ENCODE measurements at places on chromosomes 11 and 22. TPM values are rescaled to one million over a fixed set of nuclear protein-coding genes. Genes with fewer than 3 reads are reported as not detected.

The RAB3IL1 gene
- 3.4 TPM for total RNA-seq

The MS4A8 gene
- total RNA-seq, result not detected

The DKK3 gene
- total RNA-seq, result 17.6 TPM

- no peak overlapping the region for H3K4me3 ChIP-seq
- no peak for DNase-seq
- no peaks in the 10 kb centered on the region for H3K4me1 ChIP-seq
- no peak overlapping the region for H3K27ac ChIP-seq
- H3K36me3 ChIP-seq, result peaks cover 4% of the 10 kb centered on the region
- H3K27me3 ChIP-seq, result no peaks in the 10 kb centered on the region
Observed at GRCh38 chr11:59573216-59573615, 42.4 kb downstream of the OSBP start.

DNA sequence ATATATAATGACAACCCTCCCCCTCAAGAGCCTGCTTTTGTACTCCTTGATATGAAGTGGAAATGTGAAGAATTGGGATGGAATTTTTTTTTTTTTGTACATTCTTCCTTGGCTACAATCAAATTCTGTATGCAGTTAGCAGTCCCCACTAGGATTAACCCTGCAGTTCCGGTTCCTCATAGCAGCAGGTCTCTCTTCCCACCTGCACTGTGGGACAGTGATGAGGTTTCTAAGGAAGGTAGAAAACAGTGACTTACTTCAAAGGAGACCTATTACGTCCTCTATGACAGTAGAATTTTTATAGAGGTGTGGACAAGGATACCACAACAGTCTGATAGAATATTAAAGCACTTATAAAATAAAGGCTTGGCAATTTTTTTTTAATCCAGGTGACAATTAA lies 46.3 kb upstream of the ALKBH3 start:
- H3K27ac ChIP-seq, result no peak overlapping the region
- DNase-seq, result no peak
- peaks cover 29% of the 10 kb centered on the region for H3K4me1 ChIP-seq
- H3K36me3 ChIP-seq, result peaks cover 13% of the 10 kb centered on the region
- H3K27me3 ChIP-seq, result no peaks in the 10 kb centered on the region

DNA sequence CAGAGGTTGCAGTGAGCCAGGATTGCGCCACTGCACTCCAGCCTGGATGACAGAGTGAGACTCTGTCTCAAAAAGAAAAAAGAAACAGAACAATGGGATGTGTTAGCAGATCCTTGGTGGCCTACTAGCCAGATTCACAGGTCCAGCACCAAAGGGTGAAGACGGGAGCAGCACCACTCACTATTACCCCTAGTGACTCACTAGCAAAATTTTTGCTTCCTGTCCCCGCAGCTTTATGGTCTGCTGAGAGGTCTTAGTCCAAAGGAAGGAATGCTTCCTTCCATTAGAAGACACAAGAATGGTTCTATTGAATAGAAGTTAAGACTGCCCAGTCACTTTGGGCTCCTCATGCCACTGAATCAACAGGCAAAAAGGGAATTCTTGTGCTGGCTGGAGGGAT lies 35.9 kb upstream of the NUP50 start:
- H3K4me3 ChIP-seq, result no peak overlapping the region
- no peak overlapping the region for H3K27ac ChIP-seq

- peaks cover 29% of the 10 kb centered on the region for H3K4me1 ChIP-seq
- DNase-seq, result no peak
- H3K4me3 ChIP-seq, result no peak overlapping the region
- no peak overlapping the region for H3K27ac ChIP-seq
- H3K36me3 ChIP-seq, result no peaks in the 10 kb centered on the region
- no peaks in the 10 kb centered on the region for H3K27me3 ChIP-seq
Observed at GRCh38 chr11:119700536-119701346, 28.3 kb downstream of the NECTIN1 start.

DNA sequence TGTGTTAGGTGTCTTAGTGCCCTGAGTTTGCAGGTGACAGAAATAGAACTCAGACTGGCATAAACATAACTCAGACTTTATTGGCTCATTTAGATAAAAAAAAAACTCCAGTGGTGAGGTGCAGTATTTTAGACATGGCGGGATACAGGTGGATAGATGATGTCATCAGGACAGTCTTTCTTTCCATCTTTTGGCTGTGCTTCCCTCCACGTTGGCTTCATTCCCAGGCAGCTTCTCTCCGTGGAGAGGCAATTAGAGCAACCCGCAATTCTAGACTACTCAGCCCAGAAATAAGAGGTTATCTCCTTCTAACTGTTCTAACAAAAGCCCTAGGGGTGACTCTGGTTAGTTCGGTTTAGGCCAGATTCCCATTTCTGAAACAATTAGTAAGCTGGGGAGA lies 40.5 kb downstream of the NCAM1 start:
- no peaks in the 10 kb centered on the region for H3K27me3 ChIP-seq
- no peak overlapping the region for H3K27ac ChIP-seq
- no peak overlapping the region for H3K4me3 ChIP-seq
- no peak for DNase-seq

GRCh38 chr11:121540627-121541026 lies 87.9 kb upstream of the SORL1-AS1 start:
- peaks cover 5% of the 10 kb centered on the region for H3K36me3 ChIP-seq
- no peak overlapping the region for H3K4me3 ChIP-seq
- no peaks in the 10 kb centered on the region for H3K4me1 ChIP-seq
- H3K27me3 ChIP-seq, result no peaks in the 10 kb centered on the region
- no peak overlapping the region for H3K27ac ChIP-seq
- no peak for DNase-seq

DNA sequence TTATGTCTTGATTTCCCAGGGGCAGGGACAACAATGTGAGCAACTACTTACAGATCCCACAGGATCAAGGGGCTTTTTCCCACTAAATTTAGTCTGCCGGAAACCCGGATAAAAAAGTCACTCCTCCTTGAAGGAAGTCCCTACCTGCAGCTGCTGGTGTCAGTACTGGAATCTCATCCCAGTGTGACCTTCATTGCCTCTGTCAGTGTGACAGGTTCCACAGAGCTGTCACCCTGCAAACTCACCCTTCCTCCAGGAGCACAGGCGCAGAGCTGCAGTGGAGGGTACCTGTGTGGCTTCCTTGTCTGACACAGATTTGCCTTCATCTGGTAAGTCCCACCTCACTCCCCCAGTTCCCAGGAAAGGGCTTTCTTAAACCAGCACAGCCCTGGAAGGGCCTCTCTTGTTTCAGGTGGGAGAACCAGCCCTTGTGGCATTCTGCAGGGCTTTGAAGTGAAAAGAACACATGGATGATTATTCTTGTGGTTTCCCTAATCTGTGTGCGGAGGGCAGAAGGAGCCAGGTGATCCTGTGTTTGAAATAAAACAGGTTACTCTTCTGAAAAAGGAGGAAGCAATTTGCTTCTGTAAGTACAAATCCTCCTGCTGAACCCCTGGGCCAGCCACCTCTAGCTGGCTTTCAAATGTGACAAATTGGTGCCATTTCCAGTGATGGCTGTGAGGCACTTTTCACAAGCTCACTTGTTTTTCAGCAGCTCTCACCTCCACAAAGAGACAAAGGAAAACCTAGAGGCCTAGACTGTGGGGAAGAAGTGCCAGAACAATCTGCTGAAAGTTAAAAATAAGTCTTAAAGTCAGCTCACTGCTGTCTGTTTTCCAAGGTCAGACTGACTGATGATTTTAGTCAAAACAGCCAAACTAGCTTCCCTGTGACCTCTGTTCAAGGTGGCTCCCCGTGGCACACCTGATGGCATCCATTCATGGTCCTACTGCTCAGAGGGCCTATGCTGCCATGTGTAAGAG lies 9.2 kb upstream of the PRSS23 start:
- no peak for DNase-seq
- no peak overlapping the region for H3K27ac ChIP-seq
- no peak overlapping the region for H3K4me3 ChIP-seq
- peaks cover 5% of the 10 kb centered on the region for H3K4me1 ChIP-seq
- H3K36me3 ChIP-seq, result no peaks in the 10 kb centered on the region
- H3K27me3 ChIP-seq, result no peaks in the 10 kb centered on the region

GRCh38 chr11:68439355-68440065 lies 21.0 kb upstream of the PPP6R3 start:
- no peaks in the 10 kb centered on the region for H3K27me3 ChIP-seq
- H3K4me3 ChIP-seq, result no peak overlapping the region
- H3K27ac ChIP-seq, result no peak overlapping the region
- DNase-seq, result no peak
- peaks cover 16% of the 10 kb centered on the region for H3K4me1 ChIP-seq
- peaks cover 2% of the 10 kb centered on the region for H3K36me3 ChIP-seq

DNA sequence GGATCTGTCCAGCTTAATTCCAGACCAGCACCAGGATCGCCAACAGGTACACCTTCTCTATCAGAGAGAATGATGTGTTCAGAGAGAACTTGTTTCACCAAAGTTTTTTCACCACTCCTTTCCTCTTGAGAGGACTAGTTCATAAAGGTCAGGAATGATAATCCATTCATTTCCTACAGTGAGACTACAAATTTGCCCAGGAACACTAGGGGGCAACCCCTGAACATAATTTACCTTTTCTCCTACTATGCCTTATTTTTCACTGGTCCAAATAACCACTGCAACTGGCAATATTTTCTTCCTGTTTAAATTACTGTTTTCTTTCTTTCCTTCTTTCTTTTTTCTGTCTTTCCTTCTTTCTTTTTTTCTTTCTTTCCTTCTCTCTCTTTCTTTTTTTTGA lies 22.5 kb downstream of the CAVIN3 start:
- H3K4me1 ChIP-seq, result no peaks in the 10 kb centered on the region
- no peak overlapping the region for H3K4me3 ChIP-seq
- H3K27ac ChIP-seq, result no peak overlapping the region
- no peaks in the 10 kb centered on the region for H3K27me3 ChIP-seq
- no peaks in the 10 kb centered on the region for H3K36me3 ChIP-seq

GRCh38 chr11:65352783-65353182 lies 1.8 kb upstream of the TIGD3 start:
- peaks cover 15% of the 10 kb centered on the region for H3K27me3 ChIP-seq
- peaks cover 10% of the 10 kb centered on the region for H3K36me3 ChIP-seq
- H3K4me1 ChIP-seq, result peaks cover 15% of the 10 kb centered on the region
- H3K27ac ChIP-seq, result no peak overlapping the region
- DNase-seq, result no peak
- peak overlapping the region; percentile 57 for H3K4me3 ChIP-seq

DNA sequence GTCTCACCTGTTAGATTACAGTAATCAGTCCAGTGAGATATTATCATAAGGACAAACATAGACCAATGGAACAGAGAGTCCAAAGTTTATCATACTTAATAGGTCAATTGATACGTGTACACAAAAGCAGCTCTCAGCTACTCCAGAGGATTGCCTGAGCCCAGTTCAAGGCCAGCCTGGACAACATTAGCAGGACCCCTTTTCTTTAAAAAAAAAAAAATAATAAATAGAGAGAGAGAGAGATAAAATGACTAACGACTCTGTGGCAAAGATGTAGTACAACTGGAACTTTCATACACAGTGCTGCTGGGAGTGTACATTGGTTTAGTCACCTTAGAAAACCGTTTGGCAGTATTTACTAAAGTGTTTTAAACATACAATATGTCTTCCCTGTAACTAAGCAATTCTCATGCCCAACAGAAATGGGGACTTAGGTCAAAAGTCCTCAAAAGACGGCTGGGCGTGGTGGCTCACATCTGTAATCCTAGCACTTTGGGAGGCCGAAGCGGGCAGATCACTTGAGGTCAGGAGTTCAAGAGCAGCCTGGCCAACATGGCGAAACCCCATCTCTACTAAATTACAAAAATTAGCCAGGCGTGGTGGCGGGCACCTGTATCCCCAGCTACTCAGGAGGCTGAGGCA lies 10.6 kb downstream of the SNX32 start:
- no peak overlapping the region for H3K4me3 ChIP-seq
- no peaks in the 10 kb centered on the region for H3K36me3 ChIP-seq
- DNase-seq, result no peak
- H3K4me1 ChIP-seq, result no peaks in the 10 kb centered on the region

DNA sequence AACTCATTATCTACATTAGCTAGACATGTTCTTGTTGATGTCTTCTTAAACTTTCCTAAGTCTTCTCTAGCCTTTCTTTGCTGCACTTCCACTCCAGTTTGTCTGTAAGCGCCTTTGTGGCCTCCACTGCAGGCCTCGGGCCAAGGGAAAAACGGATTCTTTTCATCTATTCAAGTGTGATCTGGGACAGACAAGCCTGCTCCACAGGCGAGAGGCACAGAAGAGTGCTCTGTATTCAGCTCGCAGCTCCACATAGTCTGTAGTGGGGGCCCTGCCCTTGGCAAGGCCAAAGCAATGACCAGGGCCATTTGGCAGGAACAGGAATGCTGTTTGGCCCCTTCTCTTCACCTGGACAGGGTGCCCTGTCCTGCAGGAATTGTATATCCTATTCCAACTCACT lies 84.1 kb upstream of the BARX2 start:
- no peaks in the 10 kb centered on the region for H3K27me3 ChIP-seq
- peaks cover 71% of the 10 kb centered on the region for H3K4me1 ChIP-seq
- H3K27ac ChIP-seq, result peak overlapping the region; percentile 43
- H3K4me3 ChIP-seq, result peak overlapping the region; percentile 62

DNA sequence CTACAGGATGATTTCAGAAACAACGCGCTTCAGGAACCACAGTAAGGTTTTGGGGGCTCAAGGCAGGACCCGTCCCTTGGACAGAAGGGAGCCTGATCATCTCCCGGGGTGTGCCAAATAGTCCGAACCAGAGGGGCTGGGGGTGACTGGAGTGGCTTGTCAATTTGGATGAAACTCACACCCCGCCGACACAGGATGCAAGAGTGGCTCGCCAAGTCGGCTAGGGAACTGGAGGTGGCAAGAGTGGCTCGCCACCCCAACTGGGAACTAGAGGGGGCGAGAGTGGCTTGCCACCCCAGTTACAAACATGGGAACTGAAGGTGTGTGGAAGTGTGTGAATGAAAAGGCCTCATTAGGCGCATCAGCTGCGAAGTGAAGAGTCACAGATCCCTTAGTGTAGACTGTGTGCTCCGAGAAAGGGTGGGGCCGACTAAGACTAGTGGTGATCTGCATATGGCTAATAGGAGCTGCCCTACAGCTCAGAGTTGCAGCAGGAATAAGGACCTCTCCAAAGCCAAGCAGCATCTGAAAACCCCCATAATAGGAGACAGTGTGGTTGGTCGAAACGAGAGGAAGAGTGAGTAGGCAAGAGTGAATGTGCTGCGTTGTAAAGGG lies 26.6 kb upstream of the CPT1A start:
- H3K27ac ChIP-seq, result no peak overlapping the region
- no peak overlapping the region for H3K4me3 ChIP-seq
- H3K36me3 ChIP-seq, result peaks cover 3% of the 10 kb centered on the region
- peaks cover 4% of the 10 kb centered on the region for H3K27me3 ChIP-seq
- H3K4me1 ChIP-seq, result peaks cover 15% of the 10 kb centered on the region
- DNase-seq, result no peak

DNA sequence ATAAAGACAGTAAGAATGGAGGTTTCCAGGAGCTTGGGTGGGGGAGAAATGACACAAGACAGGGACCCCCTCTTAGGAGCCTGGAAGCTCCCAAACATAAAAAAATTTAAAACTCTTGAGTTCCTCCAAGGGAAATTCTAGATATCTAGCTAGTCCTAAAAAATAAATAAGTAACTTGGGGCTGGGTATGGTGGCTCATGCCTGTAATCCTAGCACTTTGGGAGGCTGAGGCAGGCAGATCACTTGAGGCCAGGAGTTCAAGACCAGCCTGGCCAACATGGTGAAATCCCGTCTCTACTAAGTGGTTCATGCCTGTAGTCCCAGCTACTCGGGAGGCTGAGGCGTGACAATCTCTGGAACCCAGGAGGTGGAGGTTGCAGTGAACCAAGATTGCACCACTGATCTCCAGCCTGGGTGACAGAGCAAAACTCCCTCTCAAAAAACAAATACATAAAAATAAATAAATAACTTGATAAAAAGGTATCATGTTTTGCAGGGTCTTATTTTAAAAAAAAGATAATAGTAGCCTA lies 20.0 kb upstream of the TOP3B start:
- no peaks in the 10 kb centered on the region for H3K36me3 ChIP-seq
- H3K4me1 ChIP-seq, result no peaks in the 10 kb centered on the region
- peaks cover 52% of the 10 kb centered on the region for H3K27me3 ChIP-seq
